ENCODE measurements at places on chromosomes 1 and 21.

GRCh38 chr1:91427741-91428140 lies 23.1 kb upstream of the HFM1 start:
- DNase-seq: no peak

DNA sequence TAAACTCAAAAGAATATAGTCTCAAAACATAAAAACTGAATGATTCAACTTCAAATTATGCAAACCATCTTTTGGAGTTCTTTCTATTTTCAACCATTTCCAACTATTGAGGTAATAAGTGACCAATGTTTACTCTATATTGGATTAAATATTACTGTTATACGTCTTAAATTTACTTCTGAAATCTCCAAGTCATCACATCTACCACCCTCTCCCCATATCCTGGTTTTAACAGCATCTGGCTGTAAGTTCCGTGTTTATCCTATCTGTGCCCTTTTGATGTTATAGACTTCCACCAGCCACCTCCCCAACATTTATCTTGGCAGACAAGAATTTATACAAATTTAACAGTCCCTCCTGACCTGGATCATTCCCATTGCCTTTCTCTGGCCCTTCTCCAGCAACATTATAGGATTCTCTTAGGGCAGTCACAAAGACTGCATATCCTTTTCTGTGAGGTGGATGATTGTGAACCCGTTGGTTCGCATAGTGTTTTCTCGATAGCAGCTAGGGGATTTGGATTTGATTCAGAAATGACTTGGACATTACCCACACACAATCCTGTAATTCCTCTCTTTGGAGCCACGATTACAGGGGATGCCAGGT lies 313.4 kb upstream of the FMN2 start:
- DNase-seq: no peak

GRCh38 chr1:29896791-29897714 lies 660.7 kb downstream of the PTPRU start:
- no peak for DNase-seq

DNA sequence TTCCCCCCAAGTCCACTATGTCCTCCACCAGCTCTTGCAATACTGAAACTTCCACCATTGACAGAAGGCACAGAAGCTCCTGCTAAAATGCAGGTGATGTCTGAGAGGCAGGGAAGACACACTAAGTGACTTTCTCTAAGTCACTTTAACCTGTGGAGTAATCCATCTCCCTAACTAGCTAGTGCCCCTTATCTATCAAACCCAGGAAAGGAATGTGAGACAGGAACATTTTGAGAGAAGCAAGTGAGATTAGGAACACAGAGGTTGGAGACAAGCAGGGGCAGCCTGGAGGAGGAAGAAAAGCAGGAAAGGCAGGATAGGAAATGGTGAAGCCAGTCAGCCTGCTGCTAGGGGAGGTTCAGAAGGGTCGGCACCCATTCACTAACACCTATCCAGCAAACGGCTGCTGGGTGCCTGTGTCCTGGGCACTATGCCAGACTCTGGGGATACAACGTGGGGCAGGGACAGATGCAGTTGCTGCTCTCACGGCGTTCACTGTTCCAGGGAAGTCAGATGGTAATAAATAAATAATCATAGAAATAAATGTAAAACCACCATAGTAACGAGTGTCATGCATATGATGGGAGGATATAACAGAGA lies 7.0 kb downstream of the GPA33 start:
- DNase-seq: no peak

DNA sequence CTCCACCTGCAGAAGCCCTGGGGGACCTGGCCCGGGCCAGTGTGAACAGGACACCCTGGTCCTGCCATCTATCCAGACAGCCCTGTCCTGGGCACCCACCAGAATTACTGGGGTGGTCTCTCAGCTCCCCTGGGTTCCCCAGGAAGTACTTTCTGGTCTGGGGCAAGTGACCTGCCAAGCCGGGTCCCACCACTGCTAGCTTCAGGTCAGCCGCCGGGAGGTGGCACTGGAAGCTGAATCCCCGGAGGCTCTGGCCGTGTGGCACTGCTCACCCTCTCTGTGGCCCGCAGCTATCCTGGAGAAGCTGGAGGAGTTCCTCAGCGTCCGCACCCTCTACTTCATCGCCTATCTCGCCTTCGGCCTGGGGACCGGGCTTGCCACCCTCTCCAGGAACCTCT lies 21.3 kb downstream of the SLC45A1 start:
- no peak for DNase-seq

GRCh38 chr1:209411491-209411929 lies 172.0 kb upstream of the CAMK1G start:
- DNase-seq: no peak

- DNase-seq: no peak
Measured at GRCh38 chr21:43268804-43269186, 100.0 kb downstream of the CRYAA start.

DNA sequence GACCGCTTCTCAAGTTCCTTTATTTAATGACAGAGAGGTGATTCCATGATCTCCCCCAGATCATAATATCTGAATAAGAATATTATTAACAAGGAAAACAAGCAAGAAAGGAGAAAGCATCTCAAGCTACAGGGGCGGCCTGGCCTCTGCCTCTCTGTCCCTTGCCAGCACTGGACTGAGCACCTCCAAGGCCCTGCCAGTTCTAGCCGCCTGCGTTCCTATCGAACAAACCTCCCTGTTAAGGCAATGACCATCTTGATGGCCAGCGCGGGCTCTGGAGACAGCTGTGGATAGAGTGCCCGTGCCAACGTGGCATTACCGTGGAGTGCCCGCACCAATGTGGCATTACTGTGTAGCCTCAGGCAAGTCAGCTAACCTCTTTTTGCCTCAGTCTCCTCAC lies 84.8 kb downstream of the NPHP4 start:
- no peak for DNase-seq

DNA sequence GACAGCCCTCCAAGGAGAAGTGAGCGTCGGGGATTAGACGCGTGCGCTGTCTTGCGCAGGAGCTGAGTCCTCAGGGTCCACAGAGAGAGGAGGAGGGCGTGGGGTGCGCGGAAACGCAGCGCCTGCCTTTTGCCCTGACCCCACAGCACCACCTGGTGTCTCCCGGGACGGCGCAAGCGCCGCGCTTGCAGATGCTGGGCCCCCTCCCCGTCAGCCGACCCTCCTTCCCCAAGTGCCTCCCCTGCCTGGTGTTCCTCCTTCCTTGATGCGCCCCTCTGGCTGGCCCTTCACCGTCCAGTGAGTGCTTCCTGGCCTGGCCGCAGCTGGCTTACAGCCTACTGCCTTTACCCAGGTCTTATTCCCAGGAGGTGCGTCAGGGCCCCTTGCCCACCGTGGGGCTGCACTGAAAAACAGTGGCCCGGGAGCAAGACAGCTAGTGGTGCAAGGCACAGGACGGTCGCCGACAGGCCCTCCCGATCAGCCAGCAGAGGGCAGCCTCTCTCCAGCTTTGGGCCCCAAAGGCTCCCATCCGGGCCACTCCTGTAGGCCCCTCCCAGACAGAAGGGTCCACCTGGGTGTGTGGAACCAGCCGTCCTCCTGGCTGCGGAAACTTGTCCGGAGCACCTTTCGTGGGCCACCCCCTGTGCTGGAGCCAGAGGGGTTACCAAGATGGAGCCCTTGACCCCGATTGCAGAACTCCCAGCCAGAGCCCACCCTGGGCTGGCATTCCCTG lies 12.9 kb upstream of the PHLDA3 start:
- DNase-seq: peak; percentile 70
